ENCODE measurements at places on chromosomes 11 and 22.

DNA sequence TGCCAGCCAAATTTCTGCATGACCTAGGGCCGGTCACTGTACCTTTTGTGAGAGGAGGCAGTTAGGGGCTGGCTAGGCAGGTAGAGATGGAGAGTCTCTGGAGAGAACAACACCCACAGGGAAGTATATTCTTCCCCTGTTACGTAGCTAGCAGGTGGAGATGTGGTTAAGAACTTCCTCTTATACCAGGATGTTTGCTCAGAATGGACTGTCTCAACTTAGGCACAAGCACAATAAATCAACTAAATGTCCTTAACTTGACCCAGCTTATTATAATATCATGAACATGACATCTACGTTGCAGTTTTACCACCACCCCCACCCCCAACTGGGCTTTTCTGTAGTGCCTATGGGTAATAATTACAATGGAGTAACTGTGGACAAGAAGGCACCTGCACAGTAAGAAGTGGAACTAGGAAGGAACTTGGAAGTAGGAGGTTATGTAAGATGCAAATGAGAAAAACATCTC is 60.7 kb upstream of the MPEG1 start:
- DNase-seq, result peak; percentile 86

DNA sequence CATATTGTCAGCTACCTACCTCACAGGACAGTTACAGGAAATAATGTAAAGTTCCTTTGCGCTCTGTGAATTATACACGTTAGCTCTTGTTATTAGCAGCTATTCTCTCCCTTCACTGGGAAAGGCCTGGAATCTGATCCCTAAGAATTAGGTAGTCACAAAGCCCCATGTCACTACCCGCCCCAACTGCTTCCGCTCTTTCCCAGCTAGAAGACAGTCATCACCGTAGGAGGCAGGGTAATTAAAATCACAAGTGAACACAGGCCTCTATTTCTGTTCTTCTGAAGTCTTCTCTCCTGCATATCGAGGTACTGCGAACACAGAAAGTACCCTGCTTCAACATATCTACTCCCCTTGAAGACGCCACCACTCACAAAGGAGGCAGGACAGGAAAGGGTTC is 12.6 kb upstream of the AHNAK start:
- DNase-seq, result no peak

GRCh38 chr11:32960553-32961164 is 55.0 kb upstream of the DEPDC7 start:
- peak; percentile 20 for DNase-seq

DNA sequence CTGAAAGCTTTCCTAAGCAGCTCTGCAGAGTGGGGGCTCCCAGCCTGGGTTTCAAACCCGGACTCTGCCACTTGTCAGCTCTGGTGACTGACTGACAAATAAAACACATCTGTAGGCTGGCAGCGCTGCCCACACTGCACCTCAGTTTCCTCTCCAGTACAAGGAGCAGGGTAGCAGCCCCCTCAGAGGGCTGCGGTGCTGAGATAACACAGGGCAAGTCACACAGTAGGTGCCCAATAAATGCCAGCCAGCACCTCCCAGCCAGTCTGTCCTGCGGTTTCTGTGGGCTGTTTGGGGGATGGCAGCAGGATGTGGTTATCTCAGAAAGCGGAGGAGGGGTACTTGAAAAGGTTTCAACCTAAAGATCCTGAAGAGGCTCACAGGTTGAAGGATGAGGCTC is 1.5 kb downstream of the SYT12 start:
- peak; percentile 32 for DNase-seq

DNA sequence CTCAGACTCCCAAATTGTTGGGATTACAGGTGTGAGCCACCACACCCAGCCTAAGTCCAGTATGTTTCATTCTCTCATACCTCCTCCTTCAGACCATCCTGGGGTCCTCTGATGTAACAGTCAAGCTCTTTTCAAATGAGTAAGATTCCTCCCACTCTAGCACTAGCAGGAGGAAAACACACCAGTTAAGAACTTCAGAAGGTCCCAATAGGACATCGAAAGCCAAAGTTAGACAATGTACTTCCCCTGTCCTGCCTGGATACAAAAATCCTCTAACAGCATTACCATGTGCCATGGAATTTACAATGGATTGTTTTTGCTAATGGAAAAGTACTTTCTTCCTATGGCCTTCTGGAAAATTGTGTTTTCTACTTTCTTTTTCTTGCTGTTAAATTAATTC is 67.1 kb downstream of the CCDC34 start:
- DNase-seq, result no peak

DNA sequence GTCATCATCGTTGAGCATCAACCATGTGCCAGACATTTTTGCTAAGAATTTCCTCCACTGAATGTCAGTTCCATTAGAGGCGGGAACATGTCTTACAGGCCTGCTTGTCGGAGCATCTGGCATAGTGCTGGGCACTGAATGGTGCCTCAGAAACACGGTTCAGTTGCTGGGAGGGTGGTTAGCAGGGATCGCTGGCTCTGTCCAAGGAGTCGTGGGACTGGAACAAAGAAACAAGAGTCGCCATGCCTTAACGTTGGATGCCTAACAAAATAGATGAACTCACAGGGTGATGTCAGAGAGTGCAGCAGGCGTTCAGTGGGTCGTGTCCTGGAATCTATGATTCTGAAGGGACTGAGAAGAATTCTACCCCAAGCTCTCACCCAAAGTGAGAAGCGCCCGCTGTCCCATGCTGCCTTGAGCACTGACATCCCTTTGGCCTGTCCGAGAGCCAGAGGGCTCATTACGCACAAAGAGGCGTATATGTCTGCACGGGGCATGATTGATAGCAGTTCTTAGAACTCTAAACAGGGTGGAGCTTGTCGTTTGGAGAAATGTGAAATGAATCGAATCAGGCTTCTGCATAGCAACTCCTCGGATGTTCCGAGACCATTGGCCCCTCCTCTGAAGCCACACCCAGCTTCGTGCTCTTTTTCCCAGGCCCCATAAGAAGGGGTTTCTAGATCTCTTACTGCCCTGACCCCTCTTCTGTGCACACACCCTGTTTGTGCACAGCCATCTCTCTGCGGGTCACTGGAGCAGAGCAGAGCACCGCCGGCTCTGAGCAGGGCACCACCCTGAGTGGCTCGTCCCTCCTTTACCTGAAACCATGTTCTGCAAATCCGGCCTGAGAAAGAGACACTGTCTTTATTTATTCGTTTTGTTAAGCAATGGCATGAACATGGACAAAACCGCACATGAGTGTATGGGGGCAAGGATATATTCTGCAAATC is 113.1 kb upstream of the B3GAT1 start:
- no peak for DNase-seq

DNA sequence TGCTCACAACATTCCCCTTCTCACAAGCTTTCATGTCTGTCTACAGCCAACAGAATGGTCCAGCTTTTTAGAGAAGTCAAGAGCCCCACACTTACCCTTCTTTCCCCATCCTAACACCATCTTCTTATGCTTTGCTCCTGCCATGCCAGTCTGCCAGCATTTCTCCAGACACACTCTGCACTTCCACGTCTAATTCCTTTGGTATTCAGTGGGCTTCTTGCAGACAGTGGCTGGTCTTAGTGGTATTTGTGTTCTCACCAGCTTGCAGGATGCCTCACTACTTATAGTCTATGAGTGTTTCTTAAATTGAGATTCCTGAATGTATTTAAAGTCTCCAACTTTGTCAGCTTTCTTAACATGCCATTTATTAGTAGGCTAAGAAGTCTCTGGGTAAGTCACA is 154.4 kb downstream of the BBOX1 start:
- no peak for DNase-seq

DNA sequence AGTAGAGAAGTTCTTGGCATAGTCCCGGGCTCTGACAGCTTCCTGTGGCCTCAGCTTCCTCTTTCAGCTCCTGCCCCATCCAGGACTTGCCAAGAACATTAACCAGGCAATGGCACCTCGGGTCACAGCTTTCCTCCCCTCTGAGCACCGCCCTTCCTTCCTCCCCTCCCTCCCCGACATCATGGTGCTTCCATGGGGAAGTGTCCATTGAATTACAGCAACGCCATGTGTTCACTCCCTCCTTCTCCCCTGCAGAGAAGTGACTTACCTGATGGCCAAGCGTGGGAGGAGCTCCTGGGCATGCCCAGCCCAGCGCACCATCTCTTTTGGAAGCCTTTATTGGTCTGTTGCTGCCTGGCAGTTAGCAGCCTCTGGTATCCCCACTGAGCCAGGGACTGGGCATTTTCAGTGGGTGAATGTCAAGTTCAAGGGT is 25.8 kb upstream of the DAGLA start:
- DNase-seq, result no peak

DNA sequence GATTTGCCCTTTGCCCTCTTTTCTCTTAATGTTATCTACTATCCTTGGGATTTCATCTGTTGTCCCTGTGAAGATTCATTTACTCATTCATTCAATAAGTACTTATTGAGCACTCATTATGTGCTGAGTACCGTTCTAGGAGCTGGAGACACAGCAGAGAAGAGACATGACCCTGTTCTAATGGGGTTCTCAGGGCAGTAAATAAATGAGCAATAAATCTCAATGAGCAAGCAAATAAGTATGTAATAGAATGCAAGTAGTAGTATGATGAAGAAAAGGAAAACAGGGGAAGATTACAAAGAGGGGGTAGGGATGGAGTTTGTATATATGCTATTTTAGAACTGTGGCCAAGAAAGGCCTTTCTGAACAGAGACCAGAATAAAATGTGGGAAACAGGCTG is 34.2 kb upstream of the NRIP3 start:
- DNase-seq, result no peak

GRCh38 chr22:39365492-39365780 is 15.6 kb downstream of the SYNGR1 start:
- DNase-seq, result no peak

GRCh38 chr22:26169315-26170111 is at the start of gene SEZ6L:
Gene SEZ6L (plus strand): TSS chr22:26169462. CDS start chr22:26169670, 208 bp downstream.
- peak; percentile 8 for DNase-seq

GRCh38 chr11:44047931-44048431 is at the start of gene ACCSL:
Gene ACCSL (plus strand): TSS chr11:44047981. CDS start chr11:44048037, 56 bp downstream.
- DNase-seq, result no peak

- DNase-seq, result no peak
Observed at GRCh38 chr22:46373921-46374662, 38.6 kb downstream of the TRMU start.

DNA sequence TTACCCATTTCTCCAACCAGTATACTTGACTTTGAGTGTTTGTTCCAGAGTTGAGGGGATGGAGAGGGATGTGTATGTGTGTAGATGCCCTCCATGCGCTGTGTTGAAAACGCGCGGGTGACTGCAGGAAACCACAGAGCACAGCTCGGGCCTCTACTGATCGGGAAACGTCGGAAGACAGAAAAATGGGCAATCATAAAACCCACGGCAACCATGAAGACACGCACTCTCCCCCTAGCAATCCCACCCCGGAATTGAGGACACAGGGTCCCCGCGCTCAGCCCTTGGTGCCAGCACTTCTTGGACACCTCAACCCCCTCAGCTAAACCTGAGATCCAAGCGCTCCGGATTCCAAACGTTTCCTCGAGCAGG is 251 bp upstream of the UQCC3 start:
- no peak for DNase-seq

GRCh38 chr22:17802822-17803221 is 28.6 kb upstream of the BID start:
- no peak for DNase-seq

DNA sequence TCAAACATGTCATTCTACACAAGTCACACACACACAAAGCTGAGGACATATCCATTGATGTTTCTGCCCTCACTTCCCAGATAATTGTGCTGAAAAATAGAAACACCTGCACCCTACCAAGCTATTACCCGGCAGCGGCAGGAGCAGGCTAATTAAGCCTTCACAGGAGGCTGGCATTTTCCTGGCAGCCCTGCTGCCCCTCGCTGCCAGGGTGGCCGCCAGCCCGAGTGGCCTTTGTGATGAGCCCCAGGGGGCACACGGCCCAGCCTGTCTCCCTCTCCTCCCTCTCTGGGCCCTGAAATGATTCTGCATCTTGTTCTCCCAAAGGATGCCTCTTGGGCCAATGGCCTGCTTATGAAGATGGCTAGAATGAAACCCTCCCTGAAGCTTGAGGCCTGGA is 76.2 kb upstream of the TP53I11 start:
- DNase-seq, result no peak

GRCh38 chr11:28243581-28243980 is 135.4 kb downstream of the METTL15 start:
- no peak for DNase-seq

GRCh38 chr11:92885600-92885999 is 83.9 kb upstream of the MTNR1B start:
- no peak for DNase-seq

- no peak for DNase-seq
Observed at GRCh38 chr11:35545391-35546003, 20.1 kb upstream of the PAMR1 start.

DNA sequence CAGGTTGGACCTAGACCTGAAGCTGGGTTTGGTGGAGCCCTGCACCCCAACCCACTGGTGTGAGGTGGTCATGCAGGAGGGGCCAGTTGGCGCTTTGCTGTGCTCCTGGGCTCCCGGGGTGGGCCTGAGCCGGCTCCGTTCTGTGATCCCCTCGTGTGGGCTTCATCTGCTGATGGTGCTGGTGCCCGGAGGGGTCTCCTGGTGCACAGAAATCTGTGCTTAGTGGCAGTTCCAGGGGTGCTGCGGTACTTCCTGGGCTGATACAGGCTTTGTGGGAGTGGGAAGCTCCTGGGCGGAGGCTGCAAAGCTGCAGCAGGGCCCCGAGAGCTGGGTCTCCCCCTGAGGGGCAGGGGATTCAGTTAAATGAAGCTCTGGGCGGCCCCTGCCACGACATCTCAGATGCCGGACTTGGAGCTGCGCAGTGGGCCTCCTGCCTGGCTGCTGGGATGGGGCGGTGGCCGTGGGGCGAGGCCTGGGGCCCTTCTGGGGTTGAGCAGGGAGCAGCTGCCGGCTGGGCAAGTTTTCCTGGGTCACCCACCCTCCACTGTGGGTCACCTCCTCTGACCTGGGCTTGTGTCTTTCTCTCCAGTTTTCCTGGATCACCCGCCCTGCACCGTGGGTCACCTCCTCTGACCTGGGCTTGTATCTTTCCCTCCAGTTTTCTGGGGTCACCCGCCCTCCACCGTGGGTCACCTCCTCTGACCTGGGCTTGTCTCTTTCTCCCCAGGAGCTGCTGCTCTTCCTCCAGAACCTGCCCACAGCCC is 410.5 kb downstream of the TBC1D22A start:
- DNase-seq, result no peak

DNA sequence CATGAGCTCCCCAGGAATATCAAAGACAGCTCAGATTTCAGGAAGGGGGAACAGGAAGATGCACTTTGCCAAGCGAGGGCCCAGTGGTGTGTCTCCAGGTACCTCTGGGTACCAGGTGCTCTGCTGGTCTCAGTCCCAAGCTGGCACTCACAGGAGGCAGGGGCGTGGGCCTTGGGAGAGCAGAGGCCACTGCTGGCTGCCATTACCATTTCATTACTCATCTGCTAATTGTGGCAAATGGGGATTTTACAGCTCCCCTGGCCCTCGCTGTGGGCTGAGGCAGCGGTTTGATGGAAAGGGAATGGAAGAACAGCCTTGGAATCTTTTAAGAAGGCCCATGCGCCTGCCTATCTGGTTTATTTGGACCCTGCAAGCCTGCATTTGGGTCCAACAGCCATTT is 192.0 kb upstream of the NAV2 start:
- DNase-seq, result no peak

- DNase-seq, result no peak
Observed at GRCh38 chr11:10982704-10983510, 125.1 kb upstream of the ZBED5 start.

All from naive B cell (primary cell).